ENCODE measurements at places on chromosomes 1 and 21.

GRCh38 chr1:65189576-65190115 is 41.6 kb downstream of the AK4 start:
- DNase-seq = no peak

DNA sequence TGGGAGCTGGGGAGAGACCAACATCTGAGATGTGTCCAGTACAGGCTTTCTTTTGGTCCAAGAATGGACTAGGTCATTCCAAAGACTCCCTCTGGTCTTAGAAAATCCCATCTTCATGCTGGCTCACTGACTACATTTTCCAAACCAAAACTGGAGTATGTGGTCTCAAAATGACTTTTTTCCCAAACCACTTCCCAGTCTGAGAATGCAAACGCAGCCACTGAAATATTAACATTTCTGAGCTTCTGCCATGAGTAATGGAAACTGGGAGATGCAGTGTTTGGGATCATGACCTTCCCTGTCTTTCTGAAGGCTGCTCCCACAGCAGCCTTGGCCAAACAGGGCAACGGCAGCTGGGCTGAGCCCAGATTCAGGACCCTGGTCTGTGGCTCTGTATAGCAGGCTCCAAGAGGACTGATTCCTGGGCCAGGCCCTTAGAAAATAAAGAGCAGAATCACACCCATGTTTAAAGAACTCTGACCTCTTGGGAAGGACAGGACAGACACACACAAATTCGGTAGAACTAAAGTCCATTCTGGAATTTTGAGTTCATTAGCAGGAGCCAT is 62.1 kb upstream of the CNTN2 start:
- no peak for DNase-seq

DNA sequence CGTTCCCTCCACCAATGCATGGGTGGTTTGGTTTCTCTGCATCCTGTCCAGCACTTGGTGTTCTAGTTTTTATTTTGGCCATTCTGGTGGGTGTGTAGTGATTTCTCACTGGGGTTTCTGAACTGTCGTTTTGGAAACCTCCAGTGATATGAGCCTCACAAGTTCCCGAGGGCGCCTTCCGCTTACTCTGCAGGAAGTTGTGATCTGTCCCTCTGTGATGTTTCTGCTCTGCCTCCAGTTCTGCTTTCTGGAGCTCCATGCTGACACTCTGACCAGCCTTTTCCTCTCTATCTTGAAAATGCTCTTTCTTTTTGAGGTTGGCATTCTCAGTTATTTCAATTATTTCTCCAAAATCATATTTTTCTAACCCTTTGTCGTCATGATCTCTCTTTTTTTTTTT is 111.6 kb downstream of the PLD5 start:
- no peak for DNase-seq

- DNase-seq = no peak
Observed at GRCh38 chr21:42533963-42534355, 20.3 kb downstream of the SLC37A1 start.

GRCh38 chr1:118084400-118084799 is 100.6 kb downstream of the SPAG17 start:
- DNase-seq = no peak

- DNase-seq = no peak
Observed at GRCh38 chr1:79497193-79497773, 490.8 kb upstream of the ADGRL4 start.

- no peak for DNase-seq
Observed at GRCh38 chr21:36125512-36126207, 9.2 kb upstream of the CBR3 start.

- DNase-seq = no peak
Observed at GRCh38 chr1:2469103-2469940, 6.8 kb upstream of the PLCH2 start.

- no peak for DNase-seq
Observed at GRCh38 chr1:3454811-3455618, 550 bp downstream of the ARHGEF16 start.

- no peak for DNase-seq
Observed at GRCh38 chr1:157347506-157347905, 204.8 kb downstream of the FCRL5 start.

GRCh38 chr1:3251099-3251806 is 182.2 kb downstream of the PRDM16 start:
- no peak for DNase-seq

DNA sequence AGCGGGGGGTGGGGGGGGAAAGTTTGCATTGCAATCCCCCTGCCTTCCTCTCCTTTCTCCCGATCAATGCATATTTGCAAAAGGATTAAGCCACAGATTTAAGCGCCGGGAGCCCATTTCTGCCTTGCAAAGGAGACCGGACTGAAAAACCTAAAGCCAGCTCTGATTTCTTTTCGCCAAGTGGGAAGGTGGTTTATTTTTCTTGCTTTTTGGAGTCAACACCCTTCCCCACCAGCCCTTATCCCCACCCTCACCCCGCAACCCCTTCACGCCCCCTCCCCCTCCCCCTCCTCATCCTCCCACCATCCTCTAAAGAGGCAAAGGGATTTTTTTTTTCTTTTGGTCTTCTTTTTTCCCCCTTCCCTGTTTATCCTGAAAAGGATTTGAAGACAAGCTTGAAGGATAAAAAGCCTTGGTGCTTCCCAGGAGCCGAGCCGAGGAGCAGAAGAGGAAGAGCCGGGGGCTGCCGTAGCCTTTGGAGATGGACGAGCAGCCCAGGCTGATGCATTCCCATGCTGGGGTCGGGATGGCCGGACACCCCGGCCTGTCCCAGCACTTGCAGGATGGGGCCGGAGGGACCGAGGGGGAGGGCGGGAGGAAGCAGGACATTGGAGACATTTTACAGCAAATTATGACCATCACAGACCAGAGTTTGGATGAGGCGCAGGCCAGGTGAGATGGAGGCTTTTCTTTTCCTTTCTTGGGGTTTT is 513 bp downstream of the PBX1 start:
- no peak for DNase-seq

DNA sequence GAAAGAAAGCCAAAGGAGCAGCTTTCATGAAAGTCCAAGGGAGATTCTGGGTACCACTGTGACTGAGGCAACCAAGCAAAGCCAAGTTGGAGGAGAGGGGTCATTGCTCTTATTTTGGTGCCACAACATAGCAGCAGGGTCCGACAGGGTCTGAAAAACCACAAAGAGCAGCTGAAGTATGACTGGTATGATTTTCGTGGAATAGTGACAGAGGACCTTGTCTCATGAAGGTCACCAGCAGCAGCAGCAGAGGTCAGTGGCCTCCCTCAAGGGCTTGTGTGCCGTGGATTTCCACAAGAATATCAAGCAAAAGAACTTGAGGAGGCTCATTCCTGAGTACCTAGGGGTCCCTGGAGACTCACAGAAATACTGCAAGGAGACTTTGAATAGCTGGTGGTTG is 160.9 kb upstream of the SYT6 start:
- DNase-seq = no peak

DNA sequence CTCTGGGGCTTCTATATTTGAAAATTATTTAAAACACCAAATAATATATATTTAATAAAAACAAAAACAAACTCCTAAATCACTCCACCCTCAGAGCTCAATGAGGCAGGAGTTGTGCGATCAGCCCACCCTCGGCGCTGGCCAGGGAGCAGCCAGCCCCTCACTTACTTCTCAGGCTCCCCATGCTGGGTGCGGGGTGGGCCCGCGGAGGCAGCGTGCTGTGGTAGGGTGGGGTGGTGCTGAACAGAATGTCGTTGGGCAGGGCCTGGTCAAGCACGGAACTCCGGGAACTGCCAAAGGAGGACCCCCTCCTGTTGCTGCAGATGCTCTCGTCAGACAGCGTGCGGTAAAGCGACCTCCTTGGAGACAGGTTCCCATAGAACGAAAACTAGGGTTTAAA is 204.5 kb downstream of the SIPA1L2 start:
- DNase-seq = no peak

- no peak for DNase-seq
Observed at GRCh38 chr1:207474210-207474609, 20.1 kb downstream of the CR2 start.

GRCh38 chr1:113895098-113895497 is 7.7 kb upstream of the BCL2L15 start:
- DNase-seq = no peak

DNA sequence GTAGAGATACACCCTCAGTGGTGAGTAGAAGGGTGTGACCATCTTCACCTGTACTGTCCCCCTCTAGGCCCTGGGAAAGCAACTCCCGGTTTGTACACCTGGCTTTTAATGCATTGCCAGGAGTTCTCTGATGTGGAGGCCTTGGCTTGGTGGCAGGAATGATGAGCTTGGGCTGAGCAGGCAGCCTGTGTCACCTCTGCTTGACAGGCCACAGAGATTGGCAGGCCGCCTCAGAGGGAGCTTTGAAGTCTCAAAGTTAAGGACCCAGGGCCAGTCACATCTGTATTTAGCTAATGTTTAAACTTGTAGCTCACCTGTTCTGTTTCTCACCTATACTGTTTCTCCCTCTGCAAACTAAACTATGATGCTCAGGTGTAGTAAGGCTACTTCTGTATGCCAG is 28.5 kb downstream of the HUNK start:
- DNase-seq = no peak

GRCh38 chr21:41133874-41134522 is 34.0 kb upstream of the BACE2 start:
- DNase-seq = no peak

GRCh38 chr1:61079898-61080336 is 2.4 kb upstream of the NFIA start:
- peak; percentile 67 for DNase-seq

DNA sequence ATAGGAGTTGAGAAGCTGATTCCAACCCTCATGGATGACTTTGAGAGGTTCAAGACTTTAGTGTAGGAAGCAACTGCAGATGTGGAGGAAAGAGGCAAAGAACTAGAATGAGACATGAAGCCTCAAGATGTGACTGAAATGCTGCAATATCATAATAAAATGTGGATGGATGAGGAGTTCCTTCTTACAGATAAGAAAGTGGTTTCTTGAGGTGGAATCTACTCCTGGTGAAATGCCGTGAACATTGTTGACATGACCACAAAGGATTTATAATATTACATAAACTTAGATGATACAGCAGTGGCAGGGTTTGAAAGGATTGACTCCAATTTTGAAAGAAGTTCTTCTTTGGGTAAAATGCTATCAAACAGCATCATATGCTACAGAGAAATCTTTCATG is 28.8 kb downstream of the LTN1 start:
- DNase-seq = no peak

DNA sequence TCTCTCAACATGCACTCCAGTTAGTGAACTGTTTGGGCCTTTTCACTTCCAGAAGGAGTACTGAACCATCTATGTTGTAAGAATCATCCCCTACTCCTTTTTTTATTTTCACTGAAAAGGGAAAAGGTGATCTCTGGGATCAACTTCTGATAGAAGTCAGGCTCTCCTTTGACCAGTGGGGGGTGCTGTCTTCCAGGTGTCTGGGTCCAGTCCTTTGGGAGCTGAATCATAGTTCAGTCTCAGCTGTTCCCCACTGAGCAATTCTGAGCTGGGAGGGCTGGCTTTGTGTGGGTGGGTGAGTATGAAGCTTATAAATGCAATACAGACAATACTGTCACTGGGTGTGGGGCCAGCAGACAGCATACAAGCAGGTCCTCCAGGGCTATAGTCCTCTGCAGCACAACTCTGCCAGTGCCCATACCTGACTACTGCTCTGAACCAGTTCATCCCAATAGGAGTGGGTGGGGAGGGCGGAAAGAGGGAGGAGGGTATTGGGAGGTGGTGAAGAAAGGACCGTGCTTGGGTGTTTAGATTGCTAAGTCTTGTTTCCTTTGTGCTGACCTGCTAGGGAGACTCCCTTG is 12.5 kb upstream of the SARS1 start:
- peak; percentile 62 for DNase-seq

- DNase-seq = no peak
Observed at GRCh38 chr1:41483001-41483850, 1.3 kb downstream of the EDN2 start.

DNA sequence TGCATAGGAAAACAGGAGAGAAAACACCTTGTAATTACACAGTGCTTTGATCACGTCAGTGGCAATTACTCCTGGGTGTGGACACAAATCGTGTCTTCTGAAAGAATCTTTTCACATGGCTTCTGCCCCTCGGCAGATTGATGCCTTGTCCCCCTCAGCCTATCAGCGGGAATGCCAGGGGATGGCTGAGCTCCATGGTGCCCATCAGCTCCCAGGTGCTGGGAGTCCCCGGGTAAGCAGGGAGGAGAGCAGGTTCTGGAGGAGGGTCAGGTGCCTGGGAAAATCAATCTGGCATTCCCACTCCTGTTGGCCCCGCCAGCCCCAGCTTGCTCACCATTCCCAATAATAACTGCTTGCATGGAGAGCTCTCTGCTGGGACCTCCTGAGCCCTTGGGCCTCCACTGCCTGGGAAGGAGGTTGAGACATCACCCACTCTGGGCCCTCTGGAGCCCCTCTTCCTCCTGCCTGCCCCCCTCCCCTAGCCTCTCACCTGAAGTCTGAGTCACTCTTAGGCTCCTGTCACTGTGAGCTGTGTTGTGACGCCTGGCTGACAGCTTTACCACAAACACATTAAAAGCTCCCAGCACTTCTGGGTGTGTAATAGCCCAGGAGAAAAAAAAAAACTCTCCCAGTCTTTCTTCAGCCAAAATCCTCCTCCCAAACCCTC is 4.9 kb downstream of the CAMK2N1 start:
- no peak for DNase-seq

- no peak for DNase-seq
Observed at GRCh38 chr1:232248276-232248820, 381.6 kb downstream of the SIPA1L2 start.

GRCh38 chr1:94025383-94026340 is 95.3 kb downstream of the ABCA4 start:
- no peak for DNase-seq

DNA sequence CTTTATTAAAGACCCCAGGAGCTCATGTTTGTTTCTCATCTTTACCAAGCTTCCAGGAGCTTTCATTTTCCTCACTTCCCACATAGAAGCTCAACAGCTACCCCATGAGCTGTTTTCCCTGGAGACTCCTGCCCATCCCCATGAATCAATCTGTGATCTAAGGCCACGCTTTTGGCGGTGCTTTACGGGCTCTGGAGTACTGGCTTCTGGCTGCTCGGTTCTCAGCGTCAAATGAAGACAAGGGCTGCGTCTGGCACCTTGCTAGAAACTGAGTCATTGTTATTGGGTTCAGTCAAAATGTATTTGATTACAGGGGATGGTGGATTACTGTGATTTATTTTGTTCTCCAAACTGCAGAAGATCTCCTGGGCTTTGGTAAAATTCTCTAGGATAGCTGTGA is 39.9 kb downstream of the ACP6 start:
- DNase-seq = no peak

- no peak for DNase-seq
Observed at GRCh38 chr21:46128933-46129571, 26.3 kb downstream of the FTCD start.

- DNase-seq = no peak
Observed at GRCh38 chr1:180119837-180120236, 34.8 kb upstream of the QSOX1 start.

GRCh38 chr1:198656500-198656932 is 17.7 kb downstream of the PTPRC start:
- no peak for DNase-seq

Data from fibroblast of skin of left biceps (primary cell).